Renal cortex interstitium (tissue), 15 donors: ENCODE measurements at places on chromosomes 3 and 15. TPM values are rescaled to one million over a fixed set of nuclear protein-coding genes. Genes with fewer than 3 reads are reported as not detected.

The SGO1 gene
- 12.5 TPM for polyA plus RNA-seq

- no peak for DNase-seq
Observed at GRCh38 chr3:105866656-105867653, 1.9 kb downstream of the CBLB start.

GRCh38 chr3:76702676-76703075, 337.2 kb upstream of the ROBO2 start:
- no peak for DNase-seq

DNA sequence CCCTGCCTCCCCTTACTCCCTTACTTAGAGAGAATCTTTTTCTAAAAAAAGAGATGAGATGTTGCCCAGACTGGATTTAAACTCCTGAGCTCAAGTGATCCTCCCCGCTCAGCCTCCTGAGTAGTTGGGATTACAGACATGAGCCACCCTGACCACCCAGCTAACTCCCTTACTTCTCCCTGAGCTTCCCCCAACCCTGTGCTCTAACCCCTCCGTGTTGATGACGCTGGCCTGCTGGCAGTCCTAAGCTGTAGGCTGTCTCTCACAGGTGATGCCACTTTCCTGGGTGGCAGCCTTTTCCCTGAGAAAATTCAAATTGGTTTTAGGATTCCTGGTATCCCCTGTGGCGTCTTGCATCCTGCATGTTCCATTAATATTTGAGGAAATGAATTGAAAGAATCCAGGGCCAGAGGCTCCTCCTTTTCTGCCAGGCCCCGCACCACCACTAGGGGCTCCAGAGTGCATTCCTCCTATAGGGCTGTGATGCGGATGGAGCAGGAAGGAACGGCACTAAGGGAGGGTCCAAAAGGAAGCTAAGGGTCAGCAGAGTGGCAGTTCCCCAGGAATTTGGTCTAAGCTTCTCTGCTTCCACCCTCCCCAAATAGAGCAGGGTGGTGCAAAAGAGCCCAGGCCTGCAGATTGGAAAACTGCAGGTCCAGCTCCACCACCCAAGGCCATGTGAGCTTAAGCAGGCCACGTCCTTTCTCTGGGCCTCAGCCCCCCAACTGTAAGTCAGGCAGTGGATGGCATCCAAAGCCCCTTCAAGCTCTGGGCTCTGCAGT, 101.1 kb downstream of the DAPK2 start:
- peak; percentile 34 for DNase-seq

The CLDN1 gene
- 65.2 TPM for polyA plus RNA-seq

DNA sequence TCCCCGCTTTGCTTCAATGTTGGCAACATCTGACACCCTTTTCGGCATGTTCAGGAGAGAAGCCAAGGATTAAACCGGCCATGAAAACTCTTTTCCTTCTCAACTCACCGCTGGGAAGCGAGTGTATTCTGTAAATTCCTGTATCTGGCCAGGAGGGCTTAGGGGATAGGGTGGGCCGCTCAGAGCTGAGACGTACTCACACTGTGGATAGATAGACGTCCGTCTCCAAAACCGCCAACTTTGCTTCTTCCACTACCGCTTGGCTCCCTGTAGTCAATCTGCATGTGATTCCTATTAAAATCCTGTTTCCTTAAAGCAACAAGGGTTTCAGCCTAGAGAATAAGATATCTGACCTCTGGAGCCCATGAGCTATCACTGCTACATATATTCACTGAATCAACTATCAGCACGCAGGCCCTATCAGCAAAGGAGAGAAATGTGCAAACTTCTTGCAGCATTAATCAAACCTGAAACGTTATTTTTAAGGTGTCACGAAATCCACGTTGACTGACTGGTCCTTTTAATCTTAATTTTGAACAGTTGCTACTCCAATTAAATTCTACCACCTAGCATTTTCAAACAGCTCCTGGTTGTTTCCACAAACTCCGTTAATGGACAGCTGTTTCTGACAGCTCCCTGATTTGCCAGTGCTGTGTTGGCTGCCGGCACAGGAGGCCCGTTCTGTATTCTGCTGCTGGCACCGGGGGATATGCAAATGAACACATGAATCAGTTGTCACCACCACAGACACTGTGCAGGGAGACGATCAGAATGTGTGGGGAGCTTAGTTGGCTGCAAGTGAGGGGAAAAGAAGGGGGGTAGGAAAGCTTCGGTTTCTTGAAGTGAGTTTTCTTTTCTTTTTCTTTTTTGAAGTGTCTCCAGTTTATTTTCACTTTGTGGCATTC, 438.9 kb upstream of the ARRDC4 start:
- peak; percentile 29 for DNase-seq

The GOLGA8H gene
- polyA plus RNA-seq, result 1.0 TPM

- DNase-seq, result no peak
Observed at GRCh38 chr3:72077473-72078259, 292.7 kb upstream of the PROK2 start.

- DNase-seq, result no peak
Observed at GRCh38 chr3:100261485-100261903, 702 bp downstream of the TBC1D23 start.

The BLM gene
- polyA plus RNA-seq, result 10.4 TPM

DNA sequence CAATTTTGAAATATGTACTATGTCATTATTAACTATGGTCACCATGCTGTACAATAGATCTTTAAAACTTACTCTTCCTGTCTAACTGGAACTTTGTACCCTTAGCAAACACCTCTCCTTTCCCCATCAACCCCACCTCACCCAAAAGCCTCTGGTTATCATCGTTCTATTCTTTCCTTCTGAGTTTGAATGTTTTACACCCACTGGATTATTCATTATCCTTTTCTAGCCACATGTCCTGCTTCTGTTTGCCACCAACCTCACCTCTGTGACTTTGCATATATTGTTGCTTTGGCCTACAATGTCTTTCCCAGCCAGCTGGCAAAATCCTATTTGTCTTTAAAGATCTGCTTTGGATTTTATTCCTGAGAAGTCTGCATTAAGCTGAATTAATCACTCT, 102.6 kb upstream of the TSPAN3 start:
- no peak for DNase-seq

DNA sequence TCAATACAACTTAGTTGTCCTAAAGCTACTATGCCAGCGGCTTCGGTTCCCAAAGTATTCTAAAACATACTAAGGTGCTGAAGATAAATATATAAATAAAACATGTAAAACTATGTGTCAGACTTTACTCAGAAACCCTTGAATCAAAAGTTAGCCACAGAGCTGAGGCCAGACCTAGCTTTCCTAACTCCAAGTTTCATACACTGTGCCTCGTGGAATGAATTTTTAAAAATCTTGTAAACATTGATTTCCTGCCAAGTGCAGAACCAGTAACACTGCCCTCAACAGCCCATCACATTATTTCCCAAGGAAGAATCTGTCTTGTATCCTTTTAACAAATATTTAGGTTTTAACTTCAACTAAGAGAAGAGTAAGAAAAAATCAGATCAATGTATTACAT, 36.4 kb downstream of the TAMM41 start:
- DNase-seq, result no peak

The NPAP1 gene
- polyA plus RNA-seq, result 0.61 TPM

The CCNB2 gene
- 35.8 TPM for polyA plus RNA-seq
